ENCODE measurements at places on chromosomes 5 and 9.

DNA sequence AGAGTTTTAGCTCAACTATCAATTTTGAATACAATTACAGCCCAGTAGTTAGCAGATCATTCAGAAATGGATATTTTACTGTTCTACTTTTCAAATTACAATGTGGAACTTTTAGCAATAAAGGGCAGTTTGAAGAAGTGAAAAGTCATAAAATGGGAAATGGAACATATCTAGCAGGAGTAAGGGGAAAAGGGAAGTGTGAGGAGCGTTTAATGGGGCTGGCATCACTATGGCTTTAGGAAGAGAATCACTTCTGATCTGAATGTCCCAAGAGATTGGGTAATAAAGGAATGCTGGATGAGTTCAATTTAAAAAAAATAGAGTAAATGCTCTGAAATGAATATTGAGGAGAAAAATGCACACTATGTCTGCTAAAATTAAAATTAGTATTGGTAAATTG lies 77.4 kb downstream of the ATPSCKMT start:
- DNase-seq = no peak

GRCh38 chr5:60577116-60577515 lies 122.8 kb downstream of the DEPDC1B start:
- no peak for DNase-seq

DNA sequence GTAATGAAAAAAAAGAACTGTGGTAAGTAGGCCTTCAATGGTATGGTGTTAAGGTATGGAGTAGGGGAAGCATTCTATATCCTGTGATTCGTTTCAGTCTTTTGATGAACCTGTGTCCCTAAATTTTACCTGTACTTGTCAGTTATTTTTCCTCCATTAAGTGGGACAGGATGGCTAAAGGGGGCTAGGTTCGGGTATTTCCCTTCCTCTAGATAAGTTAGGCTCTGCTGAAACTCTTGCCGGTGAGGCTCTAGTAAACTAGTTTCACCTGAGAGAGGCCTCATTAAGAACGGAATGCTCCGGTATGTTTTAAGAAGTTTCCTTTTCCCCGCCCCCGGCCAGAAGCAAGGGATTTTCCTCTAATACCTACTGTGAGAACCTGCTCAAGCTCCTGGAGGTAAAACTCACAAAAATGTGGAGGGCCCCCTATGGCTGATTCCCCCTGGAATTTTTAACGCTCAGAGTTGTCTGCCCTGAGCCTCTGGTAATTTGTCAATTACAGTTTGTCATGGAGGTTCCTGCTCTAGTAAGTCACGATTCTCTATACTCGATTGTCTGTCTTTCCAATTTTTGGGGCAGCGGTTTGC lies 87.7 kb downstream of the MACIR start:
- no peak for DNase-seq

DNA sequence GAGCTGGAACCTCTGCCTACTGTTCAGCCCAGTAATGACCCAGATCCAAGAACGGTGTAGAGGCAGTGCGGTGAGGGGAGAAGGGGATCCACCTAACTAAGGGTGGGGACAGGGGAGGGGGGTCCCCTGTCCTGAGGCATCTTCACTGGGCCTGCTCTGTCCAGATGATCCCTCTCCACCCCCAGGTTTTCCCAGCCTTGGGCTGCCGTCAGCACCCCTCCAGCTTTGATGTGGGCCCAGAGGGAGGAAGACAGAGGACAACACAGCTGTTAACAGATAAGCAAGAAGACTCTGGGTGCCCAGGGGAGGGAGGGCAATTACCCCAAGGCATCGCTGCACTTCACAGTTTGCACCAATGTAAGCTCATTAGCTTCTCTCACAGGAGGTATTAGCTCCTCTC lies 19.3 kb downstream of the BICD2 start:
- no peak for DNase-seq

DNA sequence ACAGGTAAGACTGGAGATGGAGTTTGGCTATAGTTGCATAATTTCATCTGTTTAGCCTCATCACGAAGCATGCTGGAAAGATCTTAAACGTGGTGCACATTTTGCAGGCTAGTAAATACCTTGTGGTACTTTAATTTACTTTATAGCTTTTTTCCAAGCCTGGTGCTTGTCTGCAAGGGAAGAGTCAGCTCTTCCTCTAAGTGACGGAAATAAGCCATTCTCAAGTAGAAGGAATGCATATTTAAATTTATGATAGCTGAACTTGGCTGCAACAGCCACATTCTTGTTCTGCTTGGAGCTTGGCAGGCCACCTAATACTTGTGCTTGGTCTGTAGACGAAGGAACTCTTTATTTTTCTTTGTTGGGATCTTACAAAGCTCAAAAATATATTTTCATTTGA lies 188.0 kb upstream of the PIK3R1 start:
- no peak for DNase-seq

DNA sequence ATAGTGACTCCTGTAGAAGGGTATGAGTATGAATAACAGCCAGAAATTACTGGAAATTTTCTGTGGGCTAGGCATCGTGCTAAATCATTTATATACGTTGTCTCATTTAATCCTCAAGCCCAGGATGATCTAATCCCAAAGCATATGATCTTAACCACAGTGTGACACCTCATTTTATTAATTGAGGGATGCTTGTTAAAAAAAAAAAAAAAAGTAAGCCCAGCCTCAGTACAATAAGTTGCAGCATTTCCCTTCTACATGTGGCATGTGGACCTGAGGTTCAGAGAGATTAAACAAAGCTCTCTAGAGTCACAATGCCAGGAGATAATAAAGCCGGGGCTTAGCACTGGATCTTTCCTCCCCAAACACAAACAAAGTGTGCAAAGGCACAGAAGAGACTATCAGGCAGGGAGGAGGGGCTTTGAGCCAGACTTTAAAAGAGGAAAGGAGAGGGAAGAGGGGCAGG lies 49.5 kb downstream of the KLF4 start:
- DNase-seq = no peak

DNA sequence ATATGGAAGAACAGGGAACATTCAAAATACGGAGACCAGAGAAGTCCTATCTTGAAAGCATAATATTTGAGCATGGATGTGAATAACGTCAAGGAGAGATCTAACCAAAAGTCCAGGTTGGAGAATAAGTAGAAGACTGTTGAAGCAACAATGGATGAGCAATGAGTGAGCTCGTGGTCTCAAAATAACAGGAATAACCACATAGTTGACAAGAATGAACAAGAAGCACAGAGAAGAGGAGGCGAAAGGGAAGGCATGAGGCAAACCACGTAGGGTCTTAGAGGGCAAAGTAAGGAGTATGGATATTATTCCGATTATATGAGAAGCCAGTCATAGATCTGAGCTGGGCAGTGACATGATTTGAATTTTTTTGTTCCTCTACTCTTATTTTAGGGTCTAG lies 710.2 kb downstream of the BRINP1 start:
- DNase-seq = no peak

DNA sequence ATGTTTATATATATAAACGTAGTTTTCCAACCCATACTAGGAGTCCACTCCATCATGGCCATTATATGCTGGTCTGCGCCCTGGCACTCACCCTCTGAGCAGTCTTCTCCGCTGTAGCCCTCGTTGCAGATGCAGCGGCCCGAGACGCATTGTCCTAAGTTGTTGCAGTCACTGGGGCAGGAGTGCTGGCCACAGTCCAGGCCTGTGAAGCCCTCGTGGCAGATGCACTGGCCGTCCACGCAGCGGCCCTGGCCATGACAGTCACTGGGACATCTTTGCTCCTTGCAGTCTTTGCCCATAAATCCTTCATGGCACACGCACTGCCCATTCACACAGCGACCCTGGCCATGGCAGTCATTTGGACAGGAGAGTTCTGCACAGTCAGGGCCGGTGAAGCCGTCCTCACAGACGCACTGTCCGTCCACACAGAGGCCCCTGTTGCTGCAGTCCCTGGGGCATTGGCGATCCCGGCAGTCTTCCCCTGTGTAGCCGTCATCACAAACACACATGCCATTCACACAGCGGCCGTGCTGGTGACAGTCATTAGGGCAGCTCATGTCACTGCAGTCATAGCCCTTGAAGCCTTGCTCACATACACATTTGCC lies 32.1 kb downstream of the TNC start:
- DNase-seq = no peak

DNA sequence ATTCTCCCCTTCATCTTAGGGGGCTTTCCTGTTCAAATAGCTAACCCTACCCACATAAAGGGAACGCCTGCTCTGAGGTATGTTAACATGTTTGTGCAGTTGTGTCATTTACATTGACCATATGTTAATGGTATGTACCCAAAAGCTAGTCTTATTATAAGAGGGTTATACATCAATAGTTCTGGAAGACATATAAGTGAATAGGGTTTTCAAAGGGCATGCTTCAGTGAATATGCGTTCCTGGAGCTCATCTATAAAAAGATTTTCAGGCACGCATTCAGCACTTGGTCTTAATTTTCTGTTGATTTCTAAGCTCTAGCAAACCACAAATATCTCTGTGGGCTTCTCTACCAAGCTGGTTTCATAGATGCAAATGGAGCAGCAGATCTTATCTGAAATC lies 766.1 kb downstream of the IRX1 start:
- no peak for DNase-seq

- no peak for DNase-seq
Measured at GRCh38 chr9:131323629-131324028, 34.1 kb downstream of the PLPP7 start.

DNA sequence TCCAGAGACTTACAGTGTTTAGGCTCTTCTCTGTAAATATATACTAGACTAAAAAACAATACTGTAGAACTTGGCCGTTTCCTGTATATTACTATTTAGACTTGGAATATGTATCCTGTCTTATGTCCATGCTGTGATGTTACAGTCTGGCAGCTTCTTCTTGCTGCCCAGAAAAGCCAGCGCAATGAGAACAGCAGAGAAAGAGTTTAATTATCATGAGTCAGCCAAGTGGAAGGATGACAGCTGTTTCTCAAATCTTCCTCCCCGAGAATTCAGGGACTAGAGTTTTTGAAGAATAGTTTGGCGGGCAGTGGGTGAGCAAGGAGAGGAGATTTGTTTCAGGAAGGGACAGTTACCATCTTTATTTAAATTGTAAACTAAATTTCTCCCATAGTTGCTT lies 37.5 kb downstream of the NAA35 start:
- DNase-seq = no peak

GRCh38 chr5:157575381-157576020 lies at the start of gene ADAM19:
Gene ADAM19, minus strand, starts transcription at chr5:157575775. Its CDS starts 79 bp downstream, at chr5:157575696.
- peak; percentile 14 for DNase-seq

- DNase-seq = no peak
Measured at GRCh38 chr9:106632621-106633020, 230.3 kb upstream of the ZNF462 start.

DNA sequence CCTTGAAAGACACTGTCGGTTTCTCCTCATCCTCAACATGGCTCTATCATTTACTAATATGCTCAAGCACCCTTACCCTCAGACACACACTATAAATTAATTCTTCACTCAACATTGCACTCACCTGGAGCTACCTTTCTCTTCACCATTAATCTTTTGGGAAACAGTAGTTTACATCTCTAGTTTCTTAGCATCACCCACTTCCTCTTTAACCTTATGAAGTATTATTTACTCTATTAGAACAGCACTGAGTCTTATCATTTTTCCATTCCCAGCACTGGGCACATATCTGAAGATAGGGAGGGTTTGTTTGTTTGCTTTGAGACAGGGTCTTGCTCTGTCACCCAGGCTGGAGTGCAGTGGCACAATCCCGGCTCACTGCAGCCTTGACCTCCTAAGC lies 213.5 kb downstream of the SMARCA2 start:
- DNase-seq = no peak

GRCh38 chr5:50663636-50664035 lies 2.8 kb upstream of the PARP8 start:
- no peak for DNase-seq

DNA sequence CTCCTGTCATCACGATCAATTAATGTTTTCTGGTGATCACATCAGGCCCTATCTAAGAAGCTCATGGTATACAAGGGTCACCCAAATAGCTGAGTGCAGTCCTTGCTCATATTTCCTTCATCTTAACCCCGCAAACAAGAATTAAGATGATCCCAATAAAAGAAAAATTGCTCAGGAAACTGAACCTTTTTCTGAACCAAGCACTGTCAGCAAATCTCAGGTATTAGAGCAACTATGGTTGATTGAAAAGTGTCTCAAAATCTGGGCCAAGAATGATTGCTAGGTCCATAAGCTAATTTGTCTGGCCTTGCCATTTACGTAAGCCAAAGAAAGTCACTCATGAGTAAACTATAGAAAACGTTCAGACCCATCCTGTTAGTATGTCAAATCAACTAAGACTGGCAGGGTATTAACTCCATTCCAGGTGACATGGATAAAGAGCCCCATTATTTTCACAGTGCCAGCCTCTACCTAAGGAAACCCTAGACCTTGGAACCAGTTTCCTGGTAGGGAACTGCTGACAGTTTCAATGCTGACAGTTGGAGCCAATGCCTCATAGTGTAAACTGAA lies 209.3 kb downstream of the DEPDC1B start:
- DNase-seq = no peak

DNA sequence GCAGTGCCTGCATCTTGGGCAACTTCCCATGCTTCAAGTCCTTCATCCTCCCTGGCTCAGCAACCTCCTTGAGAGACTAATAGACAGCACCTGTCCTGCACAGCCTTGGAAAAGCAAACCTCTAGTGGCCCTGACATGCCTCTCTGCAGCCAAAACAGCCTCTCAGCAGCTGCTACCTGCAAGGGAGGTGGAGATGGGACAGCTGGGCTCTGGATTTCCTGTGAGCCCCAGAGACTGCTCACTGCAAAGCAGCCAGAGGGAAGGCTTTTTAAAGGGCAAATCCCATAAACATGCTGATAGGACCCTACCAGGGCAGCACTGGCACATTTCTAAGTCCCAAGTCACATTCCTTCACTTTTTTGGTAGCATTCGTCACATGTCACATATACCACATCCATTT lies 31.5 kb upstream of the MYORG start:
- no peak for DNase-seq

- no peak for DNase-seq
Measured at GRCh38 chr5:115543365-115544042, 1.1 kb downstream of the FEM1C start.

Measured in NCI-H2081 (cell line).